Calu3 (cell line): ENCODE measurements at places on chromosomes 6 and 20.
A peak's percentile ranks its signal among the peaks of the same experiment; 100 is the strongest.

DNA sequence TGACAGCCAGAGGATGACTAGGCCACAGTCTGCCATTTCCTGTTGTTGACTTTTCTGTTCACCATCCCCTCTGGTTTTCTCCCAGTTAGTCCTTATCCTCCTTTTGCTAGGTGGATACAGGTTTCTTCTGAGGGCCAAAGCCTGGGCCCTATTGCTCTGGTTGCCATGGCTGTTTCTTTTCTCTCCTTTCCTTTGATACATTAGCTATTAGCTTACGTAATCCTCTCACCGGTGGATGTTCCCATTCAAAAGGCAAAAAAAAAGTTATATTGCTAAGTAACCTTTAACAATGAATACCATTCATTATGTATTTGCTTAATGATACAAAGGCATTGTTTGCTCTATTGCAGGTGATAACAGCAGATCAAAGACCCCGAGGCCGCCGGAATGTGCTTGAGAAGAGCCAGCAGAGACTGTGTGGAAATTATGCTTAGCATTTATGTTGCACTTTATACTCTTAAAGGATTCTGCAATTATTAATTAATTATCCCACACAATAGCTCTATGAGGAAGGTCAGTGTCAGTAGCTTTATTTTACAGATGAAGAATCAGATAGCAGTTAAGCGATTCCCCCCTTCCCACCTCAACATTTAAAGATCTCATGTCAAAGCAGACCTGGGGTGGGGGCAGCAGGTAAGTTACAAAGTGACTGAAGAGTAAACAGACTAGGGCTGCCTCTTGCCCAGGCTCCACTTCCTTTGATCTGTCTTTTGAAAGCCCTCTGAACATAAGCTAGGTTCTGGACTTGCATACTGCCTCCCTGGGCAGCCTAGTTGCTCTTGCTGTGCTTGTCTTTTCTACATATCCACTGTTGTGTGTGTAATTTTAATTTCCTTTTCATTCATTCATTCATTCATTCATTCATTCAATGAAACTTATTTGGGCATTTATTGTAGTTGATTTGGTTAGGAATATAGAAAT lies 14.5 kb upstream of the TFB1M start:
- H3K4me1 ChIP-seq: peaks cover 42% of the 10 kb centered on the region
- peak overlapping the region; percentile 25 for H3K4me3 ChIP-seq
- H3K27ac ChIP-seq: peak overlapping the region; percentile 96
- H3K27me3 ChIP-seq: no peaks in the 10 kb centered on the region
- peaks cover 12% of the 10 kb centered on the region for H3K36me3 ChIP-seq

- peak; percentile 30 for DNase-seq
- peak overlapping the region; percentile 11 for H3K4me3 ChIP-seq
- H3K4me1 ChIP-seq: peaks cover 35% of the 10 kb centered on the region
- peak overlapping the region; percentile 49 for H3K27ac ChIP-seq
Observed at GRCh38 chr6:167268683-167269280, 22.3 kb upstream of the UNC93A start.

- no peak overlapping the region for H3K27ac ChIP-seq
- no peaks in the 10 kb centered on the region for H3K36me3 ChIP-seq
- no peaks in the 10 kb centered on the region for H3K27me3 ChIP-seq
- no peaks in the 10 kb centered on the region for H3K4me1 ChIP-seq
- H3K4me3 ChIP-seq: no peak overlapping the region
- no peak for DNase-seq
Observed at GRCh38 chr6:23031986-23032385, 462.6 kb downstream of the HDGFL1 start.

DNA sequence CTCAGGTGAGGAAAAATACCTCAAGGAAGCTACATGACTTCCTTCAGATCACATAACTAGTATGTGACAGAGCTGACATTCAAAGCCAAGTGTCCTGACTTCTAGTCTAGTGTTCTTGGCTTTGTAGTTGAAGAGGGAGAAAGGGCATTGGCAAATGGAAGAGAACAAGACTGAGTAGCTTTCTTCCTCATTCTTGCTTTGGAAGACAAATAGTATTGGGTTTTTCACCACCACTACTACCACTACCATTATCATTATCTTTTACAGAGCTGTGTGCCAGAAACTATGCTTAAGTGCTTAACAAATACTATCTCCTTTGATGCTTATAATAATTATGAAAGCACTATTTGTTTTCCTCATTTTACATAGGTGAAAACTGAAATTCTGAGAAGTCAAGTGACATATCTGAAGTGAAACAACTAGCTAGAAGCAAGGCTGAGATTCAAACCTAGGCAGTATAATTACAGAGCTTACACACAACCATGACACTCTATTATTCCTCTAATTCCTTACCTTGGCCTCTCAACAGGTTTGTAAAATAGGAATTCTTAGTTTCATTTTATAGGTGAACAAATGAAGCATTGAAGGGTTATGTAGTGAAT lies 6.8 kb downstream of the ACSS2 start:
- no peaks in the 10 kb centered on the region for H3K27me3 ChIP-seq
- no peak overlapping the region for H3K4me3 ChIP-seq
- H3K36me3 ChIP-seq: no peaks in the 10 kb centered on the region

DNA sequence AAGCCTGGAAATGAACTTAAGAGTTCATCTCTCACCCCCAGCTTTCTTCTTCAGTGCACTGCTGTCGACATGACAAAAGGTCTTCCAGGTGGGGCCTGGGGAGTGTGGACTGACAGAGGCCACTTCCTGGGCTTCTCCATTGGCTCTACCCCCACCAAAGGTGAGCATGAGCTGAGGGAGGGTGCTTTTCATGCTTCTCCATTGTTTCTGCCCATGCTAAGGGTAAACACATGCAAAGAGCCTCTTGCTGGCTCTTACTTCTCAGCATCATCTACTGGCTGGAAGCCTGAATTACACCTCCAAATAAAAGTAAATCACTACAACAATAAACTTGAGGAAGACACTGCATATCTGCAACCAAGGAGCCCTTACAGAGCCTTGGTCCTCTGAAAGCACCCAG lies 227.2 kb downstream of the EPM2A start:
- no peak overlapping the region for H3K27ac ChIP-seq
- no peak for DNase-seq
- H3K27me3 ChIP-seq: no peaks in the 10 kb centered on the region
- H3K4me1 ChIP-seq: no peaks in the 10 kb centered on the region
- no peak overlapping the region for H3K4me3 ChIP-seq

DNA sequence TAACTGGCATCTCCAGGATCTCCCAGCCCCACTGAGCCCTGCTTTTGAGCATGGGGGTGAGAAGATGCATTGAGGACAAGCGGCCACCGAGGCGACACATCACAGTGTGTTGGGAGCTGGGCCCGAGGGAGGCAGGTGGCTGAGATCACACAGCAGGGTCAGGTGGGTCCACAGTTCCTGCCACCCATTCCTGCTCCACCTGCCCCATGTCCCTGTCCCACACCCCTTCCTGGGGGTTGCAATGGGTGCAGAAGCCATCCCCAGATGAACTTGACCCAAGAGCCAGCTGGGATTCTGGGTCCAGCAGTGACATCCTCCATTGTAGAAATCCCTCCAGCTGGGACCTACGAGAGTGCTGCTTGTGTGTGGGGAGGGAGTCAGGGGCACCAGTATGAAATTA lies 1.0 kb downstream of the TGM2 start:
- peaks cover 74% of the 10 kb centered on the region for H3K36me3 ChIP-seq
- peak overlapping the region; percentile 35 for H3K27ac ChIP-seq
- DNase-seq: no peak
- peak overlapping the region; percentile 59 for H3K4me3 ChIP-seq

DNA sequence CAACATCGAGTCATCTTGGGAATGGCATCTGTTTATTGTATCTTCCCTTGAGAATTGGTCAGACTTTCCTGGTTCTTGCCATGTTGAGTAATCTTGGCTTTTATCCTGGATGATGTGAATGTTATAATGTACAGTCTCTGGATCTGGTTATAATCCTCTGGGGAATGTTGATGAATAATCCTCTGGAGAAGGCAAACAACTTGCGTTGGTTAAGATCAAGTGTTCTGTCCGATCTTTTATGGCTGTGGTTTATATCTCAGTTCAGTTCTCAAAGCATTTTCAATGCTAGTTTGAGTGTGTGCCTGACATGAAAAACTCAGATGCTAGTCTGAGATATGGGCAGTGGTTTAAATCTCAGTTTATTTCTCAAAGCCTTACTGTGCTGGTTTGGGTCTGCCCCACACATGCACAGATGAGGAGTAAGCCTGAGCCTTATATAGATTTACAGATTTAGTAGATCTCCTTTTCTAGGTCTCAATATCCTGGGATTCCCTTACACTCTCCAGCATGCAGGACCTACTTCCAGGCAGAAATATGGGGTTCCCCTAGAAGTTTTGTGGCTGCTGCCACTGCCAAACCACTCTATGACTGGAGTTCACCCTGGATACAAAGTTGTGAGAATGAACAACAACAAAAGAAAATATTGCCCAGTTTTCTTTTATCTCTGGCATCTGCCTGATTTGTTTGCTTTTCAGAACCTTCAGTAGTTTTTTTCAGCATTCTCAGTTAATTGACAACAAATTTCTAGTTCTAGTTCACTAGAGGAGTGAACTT lies 191.8 kb upstream of the MAN1A1 start:
- H3K4me1 ChIP-seq: no peaks in the 10 kb centered on the region
- H3K36me3 ChIP-seq: no peaks in the 10 kb centered on the region
- H3K4me3 ChIP-seq: no peak overlapping the region
- DNase-seq: no peak

DNA sequence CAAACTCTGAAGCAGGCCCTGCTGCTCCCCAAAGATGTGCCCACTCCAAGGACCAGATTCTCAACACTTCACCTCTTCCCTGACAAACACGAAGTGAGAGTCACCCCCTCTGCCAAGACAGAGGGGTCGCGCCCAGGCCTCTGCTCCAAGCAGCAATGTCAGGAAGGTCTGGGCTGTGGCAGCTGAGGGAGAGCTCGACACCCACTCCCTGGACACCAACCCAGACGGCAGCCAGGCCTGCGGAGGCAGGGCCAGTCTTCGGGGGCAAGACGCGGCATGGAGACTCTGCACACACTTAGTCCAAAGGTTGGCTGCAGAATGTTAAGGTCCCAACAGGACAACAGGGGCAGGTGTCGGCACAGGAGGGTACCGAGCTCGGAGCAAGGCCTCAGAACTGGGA lies 144.2 kb downstream of the DLL1 start:
- DNase-seq: no peak
- no peaks in the 10 kb centered on the region for H3K36me3 ChIP-seq
- no peak overlapping the region for H3K4me3 ChIP-seq
- peaks cover 46% of the 10 kb centered on the region for H3K27me3 ChIP-seq
- no peaks in the 10 kb centered on the region for H3K4me1 ChIP-seq
- H3K27ac ChIP-seq: no peak overlapping the region

- peak within 1 kb of the TSS; percentile 72 for H3K4me3 ChIP-seq
- H3K36me3 ChIP-seq: peaks cover 65% of the 10 kb centered on the region
- no peaks in the 10 kb centered on the region for H3K4me1 ChIP-seq
- H3K27ac ChIP-seq: peak within 1 kb of the TSS; percentile 64
Observed at GRCh38 chr20:63739130-63740069, at the start of gene SLC2A4RG. TSS of gene SLC2A4RG (plus strand) at chr20:63739776. CDS start at chr20:63739913, 137 bp downstream.

DNA sequence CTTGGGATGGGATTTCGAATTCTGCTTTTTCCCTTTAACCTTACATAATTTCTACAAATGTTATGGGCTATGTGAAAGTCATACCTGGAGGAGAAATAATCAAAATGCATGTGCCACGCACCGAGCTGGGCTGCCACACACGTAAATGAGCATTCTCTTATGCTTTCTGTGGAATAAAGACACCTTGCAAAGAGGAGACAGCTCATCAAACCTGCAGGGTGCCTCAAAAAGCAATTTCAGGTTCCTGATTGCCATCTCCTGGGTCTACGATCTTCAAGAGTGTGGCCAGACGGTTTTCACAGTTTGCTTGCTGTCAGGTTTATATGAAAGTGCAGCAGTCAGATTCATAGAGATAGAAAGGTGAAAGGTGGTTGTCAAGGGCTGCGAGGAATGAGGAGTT lies 36.6 kb downstream of the DUSP22 start:
- no peaks in the 10 kb centered on the region for H3K27me3 ChIP-seq
- H3K36me3 ChIP-seq: no peaks in the 10 kb centered on the region
- H3K27ac ChIP-seq: no peak overlapping the region
- no peak for DNase-seq
- no peak overlapping the region for H3K4me3 ChIP-seq

GRCh38 chr6:84052883-84053241 lies 19.3 kb downstream of the MRAP2 start:
- H3K27ac ChIP-seq: no peak overlapping the region
- no peaks in the 10 kb centered on the region for H3K36me3 ChIP-seq
- peaks cover 18% of the 10 kb centered on the region for H3K27me3 ChIP-seq
- H3K4me1 ChIP-seq: no peaks in the 10 kb centered on the region

- H3K27ac ChIP-seq: no peak overlapping the region
- no peaks in the 10 kb centered on the region for H3K4me1 ChIP-seq
- H3K4me3 ChIP-seq: no peak overlapping the region
- no peaks in the 10 kb centered on the region for H3K27me3 ChIP-seq
- peaks cover 35% of the 10 kb centered on the region for H3K36me3 ChIP-seq
- DNase-seq: no peak
Observed at GRCh38 chr6:35076997-35077712, 64.0 kb downstream of the TCP11 start.
